ENCODE measurements at places on chromosomes 4 and X. TPM values are rescaled to one million over a fixed set of nuclear protein-coding genes. Genes with fewer than 3 reads are reported as not detected.

Gene FGB
- total RNA-seq: not detected

Gene SULT1E1
- total RNA-seq: not detected

Gene IL9R
- total RNA-seq: not detected

Gene NWD2
- not detected for total RNA-seq

Gene GPRASP1
- 0.54 TPM for total RNA-seq

Gene LAS1L
- total RNA-seq: 15.9 TPM

Gene STS
- 13.6 TPM for total RNA-seq

Gene CYTL1
- not detected for total RNA-seq
